ENCODE measurements at places on chromosomes 16 and 17.

DNA sequence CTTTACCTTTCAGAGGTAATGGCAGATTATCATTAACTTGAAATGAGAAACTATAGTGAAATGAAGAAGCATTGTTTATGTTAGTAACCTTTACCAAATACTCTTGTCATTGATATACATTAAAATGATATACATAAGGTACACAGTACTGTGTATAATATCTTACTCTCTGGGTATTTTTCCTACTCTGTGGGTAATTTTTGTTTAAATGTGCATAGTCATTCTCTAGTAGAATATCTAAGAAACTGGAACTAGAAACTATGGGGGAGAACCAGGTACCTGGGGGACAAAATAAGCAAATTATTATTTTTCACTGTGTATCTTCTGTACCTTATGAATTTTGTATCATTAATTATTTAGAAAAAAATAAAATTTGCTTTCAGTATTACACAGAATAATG lies 20.6 kb upstream of the PHAF1 start:
- DNase-seq = no peak

DNA sequence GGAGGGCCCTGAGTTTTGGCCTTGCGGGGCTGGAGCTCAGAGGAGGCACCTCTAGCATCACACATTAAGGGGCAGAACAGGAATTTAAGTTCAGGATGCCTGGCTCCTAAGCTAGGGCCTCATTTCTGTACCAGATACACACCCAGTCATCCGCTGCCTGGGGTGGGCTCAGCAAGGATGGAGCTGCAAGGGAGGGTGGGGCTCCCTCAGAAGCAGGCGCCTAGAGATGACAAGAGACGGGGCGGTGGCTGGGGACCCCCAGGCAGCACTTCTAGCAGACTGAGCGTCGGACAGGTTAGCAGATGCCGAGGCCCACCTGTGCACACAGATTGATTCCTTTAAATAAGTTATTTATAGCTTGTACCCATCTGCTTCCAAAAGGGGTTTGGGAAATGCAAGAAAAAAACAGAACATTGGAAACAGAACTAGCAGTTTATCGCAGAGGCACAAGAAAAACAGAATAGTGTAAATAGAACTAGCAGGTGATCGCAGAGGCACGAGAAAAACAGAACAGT lies 47.6 kb upstream of the CBFA2T3 start:
- DNase-seq = no peak

DNA sequence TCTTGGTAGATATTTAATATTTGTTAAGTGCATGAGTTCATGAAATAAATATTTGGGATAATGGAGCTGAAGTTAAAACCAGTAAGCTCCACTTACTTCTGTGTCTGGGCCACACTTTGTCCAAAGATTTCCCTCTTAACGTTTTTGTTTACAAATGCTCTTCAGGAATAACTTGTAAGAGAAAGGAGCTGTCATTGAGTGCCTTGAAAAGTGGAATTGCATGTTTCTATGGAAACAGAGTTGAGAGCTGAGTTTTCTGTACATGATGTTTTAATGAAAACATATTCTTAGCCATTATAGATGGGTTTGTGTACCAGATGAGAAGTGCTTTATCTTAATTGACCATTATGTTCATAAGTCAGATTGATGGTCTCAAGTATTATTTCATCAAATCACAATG lies 1045.4 kb upstream of the EEF2KMT start:
- DNase-seq = no peak

GRCh38 chr16:67336648-67337047 lies 10.0 kb downstream of the LRRC36 start:
- no peak for DNase-seq

- no peak for DNase-seq
Observed at GRCh38 chr17:65226227-65226626, 89.1 kb downstream of the RGS9 start.

GRCh38 chr17:18184143-18185031 lies 759 bp downstream of the ALKBH5 start:
- peak; percentile 74 for DNase-seq

GRCh38 chr16:12688951-12689850 lies 114.5 kb downstream of the CPPED1 start:
- no peak for DNase-seq

DNA sequence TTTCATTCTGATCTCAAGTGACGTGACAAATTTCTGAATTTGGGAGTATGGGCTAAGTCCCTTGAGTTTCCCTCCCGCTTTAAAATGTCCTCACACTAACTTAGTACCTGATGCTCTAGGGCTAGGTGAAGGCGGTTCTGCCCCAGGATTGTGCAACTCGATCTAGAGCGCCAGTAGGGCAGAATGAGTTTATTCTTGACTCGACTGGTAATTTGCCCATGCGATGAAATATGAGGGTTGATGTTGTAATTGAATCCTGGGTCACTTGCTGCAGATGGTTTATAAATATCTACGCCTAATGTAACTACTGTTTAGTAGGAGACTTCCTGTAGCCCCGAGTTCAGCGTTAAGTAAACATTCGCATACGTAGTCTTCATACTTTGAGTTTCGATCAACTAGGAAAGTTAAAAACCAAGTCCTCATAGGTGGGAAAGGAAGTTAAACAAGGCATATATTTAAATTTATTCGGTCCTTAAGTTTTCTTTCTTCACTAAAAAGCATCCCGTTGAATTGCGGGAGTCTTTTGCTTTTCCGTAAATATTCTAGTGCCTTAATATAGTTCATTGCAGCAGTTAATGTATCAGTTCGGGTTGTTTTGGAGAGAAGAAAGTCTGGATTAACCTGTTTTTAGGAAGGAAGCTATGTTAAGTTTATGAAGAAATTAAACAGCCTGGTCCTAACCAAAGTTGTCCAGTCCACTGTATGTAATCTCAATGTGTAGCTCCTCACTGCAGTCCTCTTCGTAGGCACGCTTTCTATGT lies 1.6 kb downstream of the CTCF start:
- peak; percentile 73 for DNase-seq

DNA sequence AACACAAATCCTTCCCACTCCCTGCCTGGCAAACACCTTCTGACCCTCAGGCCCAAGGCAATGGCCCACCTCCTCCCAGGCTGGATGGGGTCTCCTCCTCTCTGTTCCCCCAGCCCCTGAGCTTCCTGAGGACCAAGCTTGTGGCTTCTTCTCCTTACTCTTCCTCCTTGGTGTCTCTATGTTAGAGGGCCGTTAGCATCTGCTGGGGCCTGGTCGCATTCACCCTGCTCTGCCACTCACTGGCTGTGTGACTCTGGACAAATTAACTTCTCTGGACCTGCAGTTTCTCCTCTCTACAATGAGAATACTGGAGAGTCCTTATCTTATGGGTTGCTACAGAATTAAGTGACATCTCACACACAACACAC lies 725 bp upstream of the MT2A start:
- no peak for DNase-seq

DNA sequence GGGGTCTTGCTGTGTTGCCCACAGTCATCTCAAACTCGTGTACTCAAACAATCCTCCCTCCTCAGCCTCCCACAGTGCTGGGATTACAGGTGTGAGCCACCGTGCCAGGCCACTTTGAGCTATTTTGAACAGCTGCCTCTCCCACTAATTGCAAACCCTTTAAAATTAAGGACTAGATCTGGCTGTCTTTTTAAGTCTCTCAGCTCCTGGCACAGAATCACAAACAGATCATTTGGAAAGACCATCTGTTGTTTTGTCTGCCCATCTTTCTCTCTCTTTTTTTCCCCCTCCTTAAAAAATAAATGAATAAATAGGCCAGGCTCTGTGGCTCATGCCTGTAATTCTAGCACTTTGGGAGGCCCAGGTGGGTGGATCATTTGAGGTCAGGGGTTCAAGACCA lies 10.9 kb upstream of the STAT3 start:
- DNase-seq = no peak

GRCh38 chr17:38579934-38580333 lies 25.8 kb downstream of the SRCIN1 start:
- DNase-seq = peak; percentile 51

Measured in inflammatory macrophage (primary cell).